ENCODE measurements at places on chromosomes 2 and 18.
A peak's percentile ranks its signal among the peaks of the same experiment; 100 is the strongest.

GRCh38 chr2:53366543-53366942, 401.1 kb upstream of the CHAC2 start:
- no peak for DNase-seq

DNA sequence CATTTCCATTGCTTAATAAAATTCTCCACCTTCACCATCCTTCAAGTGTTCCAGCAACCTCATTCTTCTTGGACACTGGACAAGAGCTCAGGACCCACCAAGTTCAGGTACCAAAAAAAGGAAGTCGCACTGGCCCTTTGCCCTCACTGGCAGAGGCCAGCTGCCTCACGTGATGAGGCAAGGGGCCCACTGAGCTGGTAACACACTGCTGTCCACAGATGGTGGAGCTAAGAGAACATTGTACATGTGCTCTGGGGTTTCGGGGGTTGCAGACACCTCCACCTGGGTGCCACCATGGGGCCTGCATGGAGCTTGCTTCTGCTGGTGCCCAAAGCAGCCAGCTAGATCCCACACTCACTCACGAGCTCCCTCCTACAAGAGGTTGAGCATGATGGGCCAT, 71.3 kb downstream of the SCG2 start:
- no peak for DNase-seq

- no peak for DNase-seq
Measured at GRCh38 chr2:74384051-74384450, 3.9 kb upstream of the DCTN1 start.

- no peak for DNase-seq
Measured at GRCh38 chr18:58429442-58429841, 199.4 kb downstream of the ALPK2 start.

DNA sequence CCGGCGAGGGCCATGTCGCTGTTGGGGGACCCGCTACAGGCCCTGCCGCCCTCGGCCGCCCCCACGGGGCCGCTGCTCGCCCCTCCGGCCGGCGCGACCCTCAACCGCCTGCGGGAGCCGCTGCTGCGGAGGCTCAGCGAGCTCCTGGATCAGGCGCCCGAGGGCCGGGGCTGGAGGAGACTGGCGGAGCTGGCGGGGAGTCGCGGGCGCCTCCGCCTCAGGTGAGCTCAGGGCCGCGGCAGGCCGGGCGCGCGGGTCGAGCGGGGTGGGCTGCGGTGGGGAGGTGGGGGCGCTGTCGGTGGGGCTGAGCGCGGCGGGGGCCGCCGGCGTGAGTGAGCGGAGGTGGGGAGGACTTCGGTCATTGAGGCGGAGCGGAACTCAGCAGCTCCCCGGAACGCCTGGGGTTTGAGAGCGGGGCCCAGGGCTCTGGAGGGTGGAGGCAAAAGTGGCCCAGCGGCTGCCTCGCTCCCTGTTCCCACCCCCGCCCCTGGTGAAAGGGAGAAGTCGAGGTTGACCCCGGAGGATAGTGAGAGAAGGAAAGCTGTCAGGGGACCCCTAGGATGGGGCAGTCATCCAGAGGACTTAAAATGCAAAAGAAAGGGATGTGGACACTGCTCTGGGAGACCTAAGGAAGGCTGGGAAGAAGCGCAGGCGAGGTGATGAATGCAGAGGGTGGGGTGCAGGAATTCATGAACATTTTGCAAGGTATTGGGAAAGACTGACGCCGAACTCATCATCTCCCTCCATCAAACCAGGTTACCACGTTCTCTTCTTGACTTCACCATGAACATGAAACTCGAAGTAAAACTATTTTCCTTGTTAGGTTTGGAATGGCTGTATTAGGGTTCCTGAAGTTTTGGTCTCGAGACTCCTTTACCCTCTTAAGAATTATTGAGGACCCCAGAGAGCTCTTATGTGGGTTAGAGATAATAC, 633 bp downstream of the MALT1 start:
- DNase-seq, result peak; percentile 5

DNA sequence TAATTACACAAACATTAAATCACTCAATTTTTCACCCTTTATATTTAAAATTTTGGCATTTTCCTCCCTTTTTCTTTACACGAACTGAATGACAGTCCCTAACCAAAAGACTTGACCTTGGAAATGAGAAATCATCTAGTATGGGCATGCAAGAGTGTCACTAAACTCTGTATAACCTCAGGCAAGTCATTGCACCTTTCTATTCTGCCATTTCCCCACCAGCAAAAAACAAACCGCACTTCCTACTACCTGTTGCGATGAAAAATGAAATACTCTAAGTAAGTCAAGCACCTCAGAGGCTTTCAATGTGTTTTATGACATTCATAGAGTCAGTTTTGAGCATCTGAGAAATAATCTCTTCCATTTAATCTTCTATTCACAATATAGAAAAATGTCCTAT, 44.1 kb downstream of the ANKRD44 start:
- DNase-seq, result no peak

- DNase-seq, result no peak
Measured at GRCh38 chr2:234904785-234905184, 47.0 kb upstream of the SH3BP4 start.

GRCh38 chr2:18971628-18972027, 382.3 kb upstream of the NT5C1B start:
- DNase-seq, result no peak

GRCh38 chr18:59621027-59621426, 76.2 kb downstream of the CCBE1 start:
- DNase-seq, result no peak

DNA sequence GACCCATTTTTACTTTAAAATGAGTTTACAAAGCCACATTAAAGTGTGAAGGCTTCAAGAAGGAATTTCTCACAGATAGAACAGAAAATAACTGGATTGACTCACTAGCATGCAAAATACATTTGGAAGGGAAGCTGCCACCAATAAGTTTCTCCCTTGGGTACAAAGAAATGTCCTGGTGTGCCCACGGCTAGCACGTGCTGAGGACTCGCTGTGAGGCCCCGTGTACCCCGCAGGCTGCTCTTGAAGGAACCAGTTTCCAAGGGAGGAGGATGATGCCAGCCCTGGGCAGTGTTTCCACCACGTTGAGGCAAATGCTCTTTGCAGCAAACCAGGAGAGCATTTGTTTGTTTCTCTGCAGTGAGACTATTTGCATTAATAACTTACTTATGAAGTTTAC, 207.3 kb downstream of the SH3RF3 start:
- DNase-seq, result no peak

GRCh38 chr2:70094171-70094977, 7.1 kb downstream of the PCBP1 start:
- DNase-seq, result no peak

DNA sequence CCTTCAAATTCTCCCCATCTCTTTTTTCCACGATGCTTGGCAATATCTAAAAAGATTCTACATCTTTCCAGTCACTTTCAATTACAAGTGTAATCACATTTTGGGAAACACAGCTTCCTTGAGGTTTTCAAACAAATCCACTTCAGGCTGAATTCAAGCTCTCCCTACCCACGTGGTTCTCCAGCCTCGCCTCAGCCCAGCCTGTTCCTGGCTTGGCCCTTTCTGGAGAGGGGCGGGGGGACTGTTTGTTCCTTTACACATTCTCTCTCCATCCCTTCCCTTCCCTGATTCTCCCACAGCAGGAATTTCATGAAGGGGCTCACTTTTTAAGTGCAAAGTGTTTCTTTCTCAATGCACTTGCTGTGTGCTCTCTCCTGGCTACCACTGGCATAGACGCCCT, 226.3 kb upstream of the SOX11 start:
- DNase-seq, result no peak

DNA sequence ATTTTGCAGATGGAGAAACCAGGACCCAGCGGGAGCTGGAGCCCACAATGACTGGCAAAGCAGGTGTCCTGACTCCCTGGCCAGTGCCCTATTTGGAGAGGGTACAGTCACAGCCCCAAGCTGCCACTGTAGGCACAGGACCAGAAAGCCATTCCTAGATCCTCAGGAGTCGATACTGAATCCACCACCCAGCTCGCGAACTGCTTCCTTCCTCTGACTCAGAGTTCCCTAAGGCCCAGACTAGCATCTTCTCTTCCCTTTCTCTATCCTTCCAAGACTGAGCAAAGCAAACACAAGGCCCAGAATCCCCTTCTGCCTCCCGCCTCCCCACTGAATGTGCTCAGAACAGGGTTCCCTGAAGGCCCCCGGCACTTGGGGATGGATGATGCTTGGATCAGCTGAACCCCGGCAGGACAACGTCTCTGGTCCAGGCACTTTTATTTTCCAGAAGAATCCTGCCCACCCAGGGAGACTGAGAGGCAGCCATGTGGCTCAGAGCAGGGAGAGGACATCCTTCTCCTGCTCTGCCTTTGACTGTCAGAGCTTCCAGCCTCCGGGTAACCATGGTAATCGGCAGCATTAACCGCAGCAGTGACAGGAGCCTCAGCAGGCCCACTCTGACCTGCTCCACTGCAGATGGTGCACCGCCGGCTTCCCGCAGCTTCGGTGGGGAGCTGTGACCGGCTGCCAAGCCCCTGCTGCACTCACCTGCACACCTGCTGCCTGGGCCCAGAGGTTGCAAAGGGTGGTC, 34.8 kb upstream of the KLHL29 start:
- DNase-seq, result no peak

DNA sequence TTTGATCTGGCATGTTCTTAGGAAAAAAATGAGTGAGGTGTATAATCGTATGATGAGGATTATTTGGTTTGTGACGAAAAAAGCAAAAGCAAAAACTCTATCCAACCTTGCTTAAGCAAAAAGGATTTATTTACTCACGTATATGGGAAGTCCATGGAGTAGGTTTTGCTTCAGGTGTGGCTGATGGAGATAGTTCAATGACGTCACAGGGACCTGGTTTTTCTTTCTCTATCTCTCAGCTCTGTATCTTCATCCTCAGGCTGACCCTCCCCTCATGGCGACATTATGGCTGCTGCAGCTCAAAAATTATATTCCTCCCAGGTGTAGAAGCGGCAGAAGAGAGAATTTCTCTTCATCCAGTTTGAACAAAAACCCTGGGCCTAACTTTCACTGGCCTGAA, 8.9 kb downstream of the TMSB10 start:
- DNase-seq, result no peak

DNA sequence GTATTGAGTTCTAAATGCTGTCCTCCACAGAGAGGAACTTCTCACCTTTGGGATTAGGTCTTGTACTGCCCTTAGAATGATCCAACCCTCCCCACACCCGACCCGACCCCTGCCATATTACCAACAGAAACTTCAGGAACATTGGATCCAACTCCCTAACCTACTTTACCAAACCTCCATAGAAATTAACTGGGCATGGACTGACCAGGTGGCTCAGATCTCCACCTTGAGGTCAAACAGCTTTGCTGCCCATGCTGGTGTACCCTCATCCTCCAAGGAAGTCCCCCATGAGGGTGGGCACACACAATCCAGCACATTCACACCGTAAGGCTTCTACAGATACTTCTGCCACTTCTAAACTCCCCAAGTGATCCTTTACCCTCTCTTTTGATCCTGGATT, 21.5 kb downstream of the NFE2L2 start:
- DNase-seq, result no peak

- no peak for DNase-seq
Measured at GRCh38 chr18:39772155-39772919, 2182.7 kb upstream of the PIK3C3 start.

DNA sequence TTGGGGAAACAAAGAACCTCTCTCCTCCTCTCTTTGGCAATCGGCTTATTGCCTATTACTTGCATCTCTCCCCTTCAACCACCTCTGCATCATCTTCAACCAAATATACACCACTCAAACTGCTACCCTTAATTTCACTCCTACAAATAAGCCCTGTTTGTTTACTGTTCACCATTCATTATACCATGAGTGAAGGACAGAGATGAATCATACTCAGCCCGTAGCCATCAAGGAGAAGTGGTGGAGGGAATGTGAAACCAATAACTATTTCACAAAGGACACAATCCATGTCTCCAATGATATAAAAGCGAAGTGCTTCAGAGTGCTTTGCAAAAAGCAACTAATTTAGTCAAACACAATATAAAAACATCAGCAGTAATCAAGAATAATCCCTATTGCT, 76.8 kb downstream of the CACNB4 start:
- DNase-seq, result no peak

GRCh38 chr2:76256458-76257088, 545.9 kb upstream of the GCFC2 start:
- no peak for DNase-seq

- DNase-seq, result no peak
Measured at GRCh38 chr2:192313773-192314172, 119.0 kb upstream of the TMEFF2 start.

GRCh38 chr18:13745696-13746095, 19.2 kb downstream of the RNMT start:
- no peak for DNase-seq

- DNase-seq, result no peak
Measured at GRCh38 chr2:85132834-85133637, at the start of gene TCF7L1. Gene TCF7L1 (plus strand): TSS chr2:85133392. CDS start chr2:85133685, 293 bp downstream.

DNA sequence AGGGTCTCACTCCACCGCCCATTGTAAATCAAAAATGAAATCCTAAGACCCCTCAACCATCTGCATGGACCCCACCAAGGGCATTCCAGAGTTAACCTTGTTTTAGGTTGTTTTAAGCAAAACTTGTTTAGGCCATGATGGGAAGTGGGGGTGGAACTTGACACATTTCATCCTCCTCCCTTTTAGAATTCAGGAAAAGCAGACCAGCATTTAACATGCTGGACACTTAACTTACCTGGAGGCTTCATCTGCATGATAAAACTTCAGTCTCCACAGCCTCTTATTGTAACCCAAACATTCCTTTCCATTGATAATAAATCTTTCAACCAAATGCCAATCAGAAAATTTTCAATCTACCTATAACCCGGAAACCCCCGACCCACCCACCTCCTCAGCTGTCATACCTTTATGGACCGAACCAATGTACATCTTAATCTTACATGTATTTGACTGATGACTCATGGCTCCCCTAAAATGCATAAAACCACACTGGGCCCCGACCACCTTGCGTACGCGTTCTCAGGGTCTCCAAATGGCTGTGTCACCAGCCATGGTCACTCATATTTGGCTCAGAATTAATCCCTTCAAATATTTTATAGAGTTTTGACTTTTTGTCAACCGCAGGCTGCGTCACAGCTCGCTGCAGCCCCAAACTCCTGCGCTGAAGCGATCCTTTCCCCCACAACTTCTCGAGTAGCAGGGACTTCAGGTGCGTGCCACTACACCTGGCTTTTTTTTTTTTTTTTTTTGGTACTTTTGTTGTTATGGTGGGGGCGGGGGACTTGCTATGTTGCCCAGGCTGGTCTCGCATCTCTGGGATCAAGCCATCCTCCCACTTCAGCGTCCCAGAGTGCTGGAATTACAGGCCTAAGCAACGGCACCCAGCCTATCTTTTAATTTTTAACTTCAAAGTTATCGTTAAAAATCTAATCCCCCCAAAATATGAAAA, 917 bp downstream of the MPPE1 start:
- DNase-seq, result no peak

- DNase-seq, result no peak
Measured at GRCh38 chr18:3970929-3971328, 484.2 kb downstream of the DLGAP1 start.

GRCh38 chr18:46276748-46277147, 172.6 kb downstream of the HAUS1 start:
- no peak for DNase-seq
